ENCODE measurements at places on chromosomes 11 and 22. TPM values are rescaled to one million over a fixed set of nuclear protein-coding genes. Genes with fewer than 3 reads are reported as not detected.

Gene C11orf91
- total RNA-seq: not detected

Gene OR5J2
- not detected for total RNA-seq

Gene CCDC34
- total RNA-seq: 3.6 TPM

Gene B3GAT1
- total RNA-seq: 0.93 TPM

Gene CDC42BPG
- 63.3 TPM for total RNA-seq

Gene CD248
- 5.9 TPM for total RNA-seq

Gene NLRP14
- total RNA-seq: not detected

Gene MS4A12
- total RNA-seq: not detected
